Fibroblast of the aortic adventitia (primary cell): ENCODE measurements at places on chromosomes 2 and 18. TPM values are rescaled to one million over a fixed set of nuclear protein-coding genes. Genes with fewer than 3 reads are reported as not detected.

Gene PTRHD1
- total RNA-seq, result 23.7 and 33.4 TPM in 2 replicates

DNA sequence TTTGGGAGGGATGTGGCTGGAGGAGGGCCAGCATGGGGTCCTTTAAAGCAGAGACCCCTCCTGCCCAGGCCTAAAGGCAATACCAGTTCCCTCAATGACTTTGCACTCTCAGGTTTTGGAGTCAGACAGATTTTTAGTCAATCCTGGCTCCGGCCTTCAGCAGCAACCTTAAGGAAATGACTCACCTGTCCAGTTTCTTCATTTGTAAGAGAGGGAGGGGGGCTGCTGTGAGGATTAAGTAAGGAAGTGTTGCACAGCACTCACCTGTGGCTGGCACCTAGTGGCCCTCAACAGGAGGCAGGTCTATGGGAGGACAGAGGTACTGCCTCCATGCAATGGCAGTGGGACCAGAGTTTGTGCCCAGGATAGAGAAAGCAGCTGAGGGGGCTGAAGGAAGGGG, 13.7 kb downstream of the CNGA3 start:
- no peak for DNase-seq

Gene STARD6
- not detected in 2 replicates for total RNA-seq

GRCh38 chr2:177106212-177106611, 106.4 kb upstream of the HNRNPA3 start:
- no peak for DNase-seq

- no peak for DNase-seq
These were observed 249.3 kb upstream of the SYT4 start for GRCh38 chr18:43526426-43527145.

Gene NT5DC4
- total RNA-seq, result not detected in 2 replicates

Gene AGAP1
- 9.8 and 12.3 TPM in 2 replicates for total RNA-seq

DNA sequence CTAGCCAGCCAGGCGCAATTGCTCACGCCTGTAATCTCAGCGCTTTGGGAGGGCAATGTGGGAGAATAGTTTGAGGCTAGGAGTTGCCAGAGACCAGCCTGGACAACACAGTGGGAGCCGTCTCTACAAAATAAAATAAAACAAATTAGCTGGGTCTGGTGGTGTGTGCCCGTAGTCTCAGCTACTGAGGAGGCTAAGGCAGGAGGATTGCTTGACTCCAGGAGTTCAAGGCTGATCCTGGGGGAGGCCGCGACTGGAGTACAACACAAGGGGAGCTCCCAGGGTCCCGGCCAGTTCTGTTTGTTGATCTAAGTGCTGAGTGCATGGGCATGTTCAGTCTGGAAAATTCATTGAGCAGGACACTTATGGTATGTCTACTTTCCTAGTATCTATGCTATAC, 2.6 kb downstream of the ST3GAL5 start:
- no peak for DNase-seq

- peak; percentile 67 for DNase-seq
These were observed 26.8 kb upstream of the CABLES1 start for GRCh38 chr18:23108496-23108895.

DNA sequence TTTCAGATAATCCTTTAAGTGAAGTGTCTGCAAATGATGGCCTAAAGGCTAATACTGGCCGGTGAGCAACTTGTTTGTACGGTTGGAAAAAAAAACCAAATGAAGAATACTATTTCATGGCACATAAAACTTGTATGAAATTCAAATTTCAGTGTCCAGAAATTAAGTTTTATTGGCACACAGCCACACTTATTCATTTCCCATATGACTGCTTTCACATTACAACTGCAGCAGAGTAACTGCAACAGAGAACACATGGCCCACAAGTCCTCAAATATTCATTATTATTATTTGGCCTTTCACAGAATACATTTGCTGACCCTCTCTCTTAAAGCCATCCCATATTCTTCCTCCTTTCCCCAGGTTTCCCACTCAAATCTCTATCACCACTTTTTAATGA, 1268.6 kb downstream of the LRP1B start:
- no peak for DNase-seq

DNA sequence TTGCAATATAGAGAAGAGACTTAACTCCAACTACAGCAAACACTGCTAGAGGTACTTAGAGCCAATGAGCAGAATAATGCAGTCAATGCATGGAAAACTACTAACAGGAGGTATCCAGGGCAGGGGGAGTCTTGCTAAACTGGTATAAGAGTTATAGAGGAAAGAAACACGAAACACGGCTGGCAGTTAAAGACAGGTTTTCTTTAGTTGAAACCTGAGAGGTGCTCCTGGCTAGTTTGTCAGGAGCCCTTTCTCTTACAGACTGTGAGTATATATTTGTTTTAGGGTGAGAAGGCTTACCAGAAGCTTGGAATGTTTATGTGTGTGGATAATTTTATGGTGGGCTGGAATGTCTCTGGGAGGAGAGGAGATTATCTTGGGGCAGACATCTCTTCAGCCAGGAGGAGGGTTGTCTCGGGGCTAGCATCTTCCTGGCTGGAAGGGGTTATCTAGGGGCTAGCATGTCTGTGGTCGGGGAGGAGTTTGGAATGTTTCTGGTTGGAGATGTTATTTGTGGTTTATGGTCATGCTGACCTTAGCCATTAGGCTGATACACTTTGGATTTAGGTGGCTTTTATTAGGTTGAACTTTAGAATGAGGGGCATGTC, 1048.8 kb downstream of the DPP10 start:
- no peak for DNase-seq

DNA sequence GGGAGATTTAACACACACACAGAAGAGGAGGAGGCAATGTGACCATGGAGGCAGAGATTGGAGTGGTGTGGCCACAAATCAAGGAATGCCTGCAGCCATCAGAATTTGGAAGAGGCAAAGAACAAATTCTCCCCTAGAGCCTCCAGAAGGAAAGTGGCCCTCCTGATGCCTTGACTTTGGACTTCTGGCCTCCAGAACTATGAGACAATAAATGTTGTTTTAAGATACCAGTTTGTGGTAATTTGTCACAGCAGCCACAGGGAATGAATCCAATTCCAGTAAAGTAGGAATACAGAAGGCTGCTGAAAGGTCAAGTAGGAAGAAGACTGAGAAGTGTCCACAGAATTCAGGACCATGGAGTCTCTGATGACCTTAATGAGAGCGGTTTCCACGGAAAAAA, 18.1 kb downstream of the PAIP2B start:
- DNase-seq, result no peak

GRCh38 chr2:70089983-70090525, 2.8 kb downstream of the PCBP1 start:
- peak; percentile 34 for DNase-seq

Gene ZBTB14
- total RNA-seq, result 17.4 and 35.8 TPM in 2 replicates

DNA sequence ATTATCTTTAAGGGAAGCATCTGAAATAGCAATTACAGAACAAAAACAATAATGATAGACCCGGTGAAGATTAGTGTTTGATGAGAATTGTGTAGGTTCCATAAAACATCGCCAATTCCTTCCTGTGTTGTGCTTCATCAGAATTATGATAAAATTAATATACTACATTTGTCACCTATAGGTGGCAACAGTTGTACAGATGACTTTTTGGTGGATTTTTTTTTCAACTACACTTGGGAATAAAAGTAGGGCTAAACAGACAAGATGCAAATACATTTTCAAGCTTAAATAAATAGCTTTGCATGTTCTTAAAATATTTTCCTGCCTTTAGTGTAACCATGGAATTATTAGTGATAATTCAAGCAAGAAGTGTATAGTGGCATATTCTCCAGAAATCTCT, 7.0 kb upstream of the LYPD1 start:
- DNase-seq, result peak; percentile 39

- DNase-seq, result no peak
These were observed 1.3 kb downstream of the HS6ST1 start for GRCh38 chr2:128317181-128317898.

DNA sequence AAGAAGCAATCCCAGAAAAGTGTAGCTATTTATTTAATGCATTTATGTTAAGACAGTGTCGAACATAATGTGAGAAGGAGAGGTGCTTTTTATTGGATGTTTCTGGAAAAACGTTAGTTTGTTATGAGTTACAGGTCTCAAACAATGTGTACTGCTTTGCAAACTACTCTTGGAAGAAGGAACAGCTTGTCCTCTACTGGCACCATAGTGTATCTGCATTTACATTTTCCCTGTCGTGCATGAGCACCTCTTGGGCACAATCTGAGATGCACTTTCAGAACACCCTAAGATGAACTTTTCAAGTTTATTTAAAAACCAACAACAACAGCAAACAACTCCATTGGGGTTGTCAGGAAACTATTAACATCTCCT, 22.8 kb downstream of the CCNYL1 start:
- DNase-seq, result peak; percentile 64

GRCh38 chr18:35862119-35862640, 110.3 kb upstream of the RMP24 start:
- DNase-seq, result no peak

- DNase-seq, result no peak
These were observed 1.9 kb downstream of the PASK start for GRCh38 chr2:241147336-241147735.

GRCh38 chr2:99572373-99573164, 82.8 kb upstream of the REV1 start:
- DNase-seq, result no peak

GRCh38 chr2:143503280-143503679, 374.1 kb downstream of the ARHGAP15 start:
- peak; percentile 11 for DNase-seq
